Glomerular endothelial cell (primary cell): ENCODE measurements at places on chromosomes 2 and 18. TPM values are rescaled to one million over a fixed set of nuclear protein-coding genes. Genes with fewer than 3 reads are reported as not detected.

- no peak for DNase-seq
These were observed 12.9 kb downstream of the PTPN18 start for GRCh38 chr2:130368786-130369185.

GRCh38 chr2:39608263-39608575 lies 57.5 kb upstream of the TMEM178A start:
- no peak for DNase-seq

- no peak for DNase-seq
These were observed 47.0 kb downstream of the REV1 start for GRCh38 chr2:99442837-99443236.

DNA sequence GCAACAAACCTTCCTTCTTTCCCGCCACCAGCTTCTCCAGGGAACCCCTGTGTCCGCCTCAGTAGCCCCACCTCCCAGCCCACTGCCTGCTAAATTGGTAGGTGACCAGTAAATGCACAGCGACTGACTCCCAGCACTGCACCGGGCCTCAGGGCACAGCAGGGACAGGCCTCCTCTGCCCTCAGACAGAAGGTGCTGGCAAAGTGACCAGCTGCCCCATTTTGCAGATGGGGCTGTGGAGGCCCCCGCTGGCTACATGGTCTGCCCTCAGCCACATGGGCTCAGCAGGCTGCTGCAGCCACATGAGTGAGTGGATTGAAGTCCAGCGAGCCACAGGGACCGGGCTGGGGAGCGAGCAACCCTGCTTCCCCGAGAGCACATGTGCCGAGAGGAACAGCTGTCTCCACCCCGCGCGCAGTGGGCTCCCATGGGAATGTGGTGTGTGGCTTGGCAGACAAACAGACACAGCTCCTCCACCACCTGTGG lies 7.8 kb upstream of the NPPC start:
- DNase-seq = no peak

- no peak for DNase-seq
These were observed 9.6 kb downstream of the IRS1 start for GRCh38 chr2:226790011-226790410.

GRCh38 chr18:21331065-21331464 lies 89.0 kb downstream of the GREB1L start:
- DNase-seq = no peak

The NAT8 gene
- not detected in 2 replicates for total RNA-seq

The REG1A gene
- not detected in 2 replicates for total RNA-seq

The SP140 gene
- total RNA-seq = 0.10 TPM in 1 of 2 replicates, not detected in the other
